ENCODE measurements at places on chromosomes 4 and X.

DNA sequence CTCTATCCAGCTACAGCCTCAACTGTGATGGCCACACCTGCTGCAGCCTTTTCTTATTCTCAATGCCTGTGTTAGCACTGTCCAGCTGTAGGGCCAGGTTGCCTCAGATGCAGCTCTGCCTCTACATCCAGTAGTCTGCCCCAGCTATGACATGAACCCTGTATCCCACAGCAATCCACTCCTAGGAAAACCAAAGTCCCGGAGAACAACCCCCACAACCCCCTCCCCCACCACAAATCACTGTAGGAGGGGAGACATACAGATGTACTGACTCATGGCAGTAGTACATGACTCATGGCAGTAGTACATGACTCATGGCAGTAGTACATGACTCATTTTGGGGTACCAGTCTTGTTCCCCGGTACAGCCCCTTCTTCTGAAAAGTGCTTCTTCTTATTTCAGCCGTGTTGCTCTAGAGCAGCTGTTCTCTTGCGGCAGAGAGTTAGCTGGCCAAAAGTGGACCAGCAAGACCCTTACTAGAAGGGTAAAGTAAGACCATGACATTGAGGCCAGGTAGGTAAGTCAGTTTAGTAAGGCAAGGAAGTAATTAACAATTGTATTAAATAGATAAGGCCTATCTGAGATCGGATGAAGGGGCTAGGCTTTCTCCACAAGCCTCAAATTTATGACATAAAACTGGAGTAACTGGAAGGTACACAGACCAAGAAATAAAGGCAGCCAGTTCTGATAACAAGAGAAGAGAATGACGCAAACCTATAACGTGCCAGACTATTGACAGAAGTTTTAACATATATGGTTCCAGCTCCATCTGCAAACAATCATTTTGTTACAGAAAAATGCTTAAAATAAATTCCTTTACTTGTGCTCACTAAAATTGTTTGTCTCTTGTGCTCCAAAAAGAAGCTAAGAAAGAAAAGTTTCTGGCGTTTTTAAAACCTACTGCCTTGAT is 221.4 kb downstream of the TACR3 start:
- DNase-seq = no peak

GRCh38 chr4:105633241-105633640 is 75.2 kb downstream of the INTS12 start:
- DNase-seq = no peak

- DNase-seq = no peak
These were observed 8.0 kb downstream of the ANKRD17 start for GRCh38 chr4:73250642-73251041.

- DNase-seq = no peak
These were observed 220.4 kb upstream of the AGTR2 start for GRCh38 chrX:115949900-115950822.

DNA sequence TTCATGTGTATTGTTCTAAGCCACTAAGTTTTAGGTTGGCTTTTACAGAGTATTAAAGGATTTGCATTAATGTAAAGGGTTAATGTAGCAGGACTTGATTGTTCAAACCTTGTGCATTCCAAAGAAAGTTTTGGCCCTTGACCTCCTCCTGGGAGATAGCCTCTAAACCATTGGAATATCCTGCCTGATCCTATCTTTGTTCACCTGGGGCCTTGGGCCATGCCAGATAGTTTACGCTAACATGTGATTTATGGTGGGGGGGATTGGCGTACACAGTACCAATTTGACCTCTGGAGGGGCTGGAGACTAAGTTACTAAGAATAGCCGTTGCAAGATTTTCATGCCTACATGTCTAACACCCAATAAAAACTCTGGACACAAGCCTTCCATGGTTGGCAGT is 1002.7 kb upstream of the PABPC4L start:
- no peak for DNase-seq

Data from CD4-positive, alpha-beta T cell (primary cell).